ENCODE measurements at places on chromosomes 2 and 18.

GRCh38 chr2:131125195-131125757 lies 20.1 kb downstream of the PLEKHB2 start:
- DNase-seq, result no peak

DNA sequence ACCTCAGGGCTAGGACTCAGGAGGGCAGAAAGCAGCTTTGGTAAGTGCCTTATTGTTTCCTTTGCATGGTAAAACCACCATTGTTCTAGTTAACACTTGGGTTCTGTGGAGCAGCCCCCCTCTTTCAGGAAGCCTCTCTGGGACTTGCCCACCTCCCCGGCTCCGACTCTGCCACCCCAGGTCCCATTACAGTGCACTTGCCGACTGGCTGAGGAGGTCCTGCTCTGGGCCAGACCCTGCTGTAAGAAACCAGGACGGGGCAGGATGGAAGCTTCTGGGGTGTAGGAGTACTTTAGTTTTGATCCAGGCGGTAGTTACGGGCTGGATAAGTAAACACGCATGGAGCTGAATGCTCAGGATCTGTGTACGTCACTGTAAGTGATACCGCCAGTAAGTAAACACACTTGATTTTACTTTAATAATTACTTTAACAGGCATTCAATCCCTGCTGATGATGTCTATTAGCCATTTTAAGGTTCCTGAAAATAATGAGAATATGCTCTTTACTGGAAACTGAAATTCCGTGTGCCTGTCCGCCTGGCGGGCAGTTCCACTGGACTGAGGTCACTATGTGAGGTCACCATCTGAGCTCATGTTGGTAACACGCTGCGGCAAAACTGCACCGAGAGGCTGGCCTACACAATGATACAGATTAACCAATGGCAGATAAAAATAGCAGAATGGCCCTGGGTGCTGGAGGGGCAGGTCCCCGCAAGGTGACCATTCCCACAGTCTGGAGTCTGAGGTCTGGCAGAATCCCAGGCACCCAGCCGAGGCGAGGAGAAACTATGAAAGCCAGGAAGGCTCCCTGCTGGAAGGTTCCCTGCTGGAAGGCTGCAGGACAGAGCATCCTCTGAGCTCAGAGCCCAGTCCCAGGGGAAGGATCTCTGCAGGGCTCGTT lies 25.2 kb downstream of the HS1BP3 start:
- no peak for DNase-seq

GRCh38 chr2:197805715-197806633 lies 1.6 kb downstream of the PLCL1 start:
- DNase-seq, result no peak

GRCh38 chr2:102004581-102004980 lies 12.8 kb downstream of the IL1R2 start:
- no peak for DNase-seq

DNA sequence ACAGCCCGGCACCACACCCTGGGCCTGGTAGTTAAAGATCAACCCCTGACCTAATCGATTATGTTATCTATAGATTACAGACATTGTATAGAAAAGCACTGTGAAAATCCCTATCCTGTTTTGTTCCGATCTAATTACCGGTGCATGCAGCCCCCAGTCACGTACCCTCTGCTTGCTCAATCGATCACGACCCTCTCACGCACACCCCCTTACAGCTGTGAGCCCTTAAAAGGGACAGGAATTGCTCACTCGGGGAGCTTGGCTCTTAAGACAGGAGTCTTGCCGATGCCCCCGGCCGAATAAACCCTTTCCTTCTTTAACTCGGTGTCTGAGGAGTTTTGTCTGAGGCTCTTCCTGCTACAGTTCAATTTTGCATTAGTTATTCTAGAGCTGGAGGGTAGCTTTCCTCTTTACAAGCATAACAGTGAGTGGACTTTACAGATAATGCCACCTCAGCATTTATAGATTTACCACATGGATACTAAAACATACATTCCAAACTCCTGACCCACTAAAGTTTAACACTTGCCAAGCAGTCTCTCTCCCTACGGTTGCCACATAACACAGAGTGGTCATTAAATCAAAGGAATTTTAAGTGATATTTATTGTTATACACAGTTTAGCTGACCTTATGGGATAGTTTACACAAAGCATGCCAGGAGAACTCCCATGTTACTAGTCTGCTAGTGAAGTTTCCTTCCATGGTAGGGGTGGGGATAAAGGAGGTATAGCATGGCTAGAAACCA lies 101.0 kb downstream of the EVA1A start:
- no peak for DNase-seq

All from activated T-helper 1 cell treated with anti-CD3 and anti-CD28 coated beads, Interleukin-2, amount 50 U/mL, for 16 hours (primary cell).